Chondrocyte (in vitro differentiated cells): ENCODE measurements at places on chromosomes 2 and 18.

- H3K4me1 ChIP-seq: no peaks in the 10 kb centered on the region
- no peak for DNase-seq
- no peaks in the 10 kb centered on the region for H3K36me3 ChIP-seq
- H3K4me3 ChIP-seq: no peak overlapping the region
These were observed 466.1 kb upstream of the HS6ST1 start for GRCh38 chr2:128784626-128785306.

DNA sequence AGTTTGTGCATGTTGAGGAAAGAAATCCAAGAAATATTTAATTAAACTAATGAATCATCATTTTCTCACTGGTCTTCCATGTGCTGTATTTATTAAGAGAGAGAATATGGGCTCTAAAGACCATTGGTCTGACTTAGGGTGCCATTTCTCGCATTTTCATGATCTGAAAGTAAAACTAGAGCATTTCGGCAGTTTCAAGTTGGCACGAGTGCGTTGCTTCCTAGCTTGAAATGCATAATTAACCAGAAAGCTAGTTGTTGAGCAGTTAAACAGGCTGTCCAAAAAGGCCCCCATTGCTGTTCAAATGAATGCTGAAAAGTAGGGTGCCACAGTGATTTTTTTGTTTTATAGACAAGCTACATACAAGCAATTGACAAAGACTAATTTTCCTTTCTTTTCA is 47.4 kb downstream of the SLC8A1 start:
- H3K36me3 ChIP-seq: no peaks in the 10 kb centered on the region
- no peak for DNase-seq
- H3K4me1 ChIP-seq: peaks cover 50% of the 10 kb centered on the region
- H3K27ac ChIP-seq: no peak overlapping the region
- H3K27me3 ChIP-seq: no peaks in the 10 kb centered on the region

- H3K27me3 ChIP-seq: no peaks in the 10 kb centered on the region
- H3K27ac ChIP-seq: no peak overlapping the region
- peaks cover 19% of the 10 kb centered on the region for H3K4me1 ChIP-seq
- no peak for DNase-seq
- no peak overlapping the region for H3K4me3 ChIP-seq
These were observed 143.4 kb downstream of the MGAT5 start for GRCh38 chr2:134397146-134397896.

- no peak overlapping the region for H3K4me3 ChIP-seq
- DNase-seq: no peak
- H3K27me3 ChIP-seq: no peaks in the 10 kb centered on the region
- H3K27ac ChIP-seq: no peak overlapping the region
These were observed 41.1 kb upstream of the C1GALT1C1L start for GRCh38 chr2:43717322-43717721.

DNA sequence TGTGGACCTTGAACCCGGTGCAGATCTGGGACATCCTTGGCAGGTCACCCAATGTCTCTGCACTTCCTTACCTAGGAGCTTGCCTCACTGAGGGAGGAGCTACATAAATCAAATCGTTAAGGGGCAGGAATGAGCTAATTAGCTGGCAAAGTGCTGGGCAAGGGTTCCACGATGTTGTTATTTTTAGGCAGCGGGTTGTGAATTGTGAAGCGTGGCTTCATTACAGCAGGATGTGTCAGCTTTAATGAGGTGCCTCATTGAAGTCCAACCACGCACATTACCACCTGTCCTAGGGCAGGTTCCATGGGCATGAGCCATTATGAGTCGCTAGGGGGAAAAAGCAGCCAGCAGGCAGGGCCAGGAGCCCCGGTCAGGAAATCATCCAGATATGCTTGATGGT is 127.0 kb upstream of the AGAP1 start:
- no peak for DNase-seq
- no peak overlapping the region for H3K27ac ChIP-seq
- no peaks in the 10 kb centered on the region for H3K36me3 ChIP-seq
- H3K4me1 ChIP-seq: no peaks in the 10 kb centered on the region
- peaks cover 49% of the 10 kb centered on the region for H3K27me3 ChIP-seq

DNA sequence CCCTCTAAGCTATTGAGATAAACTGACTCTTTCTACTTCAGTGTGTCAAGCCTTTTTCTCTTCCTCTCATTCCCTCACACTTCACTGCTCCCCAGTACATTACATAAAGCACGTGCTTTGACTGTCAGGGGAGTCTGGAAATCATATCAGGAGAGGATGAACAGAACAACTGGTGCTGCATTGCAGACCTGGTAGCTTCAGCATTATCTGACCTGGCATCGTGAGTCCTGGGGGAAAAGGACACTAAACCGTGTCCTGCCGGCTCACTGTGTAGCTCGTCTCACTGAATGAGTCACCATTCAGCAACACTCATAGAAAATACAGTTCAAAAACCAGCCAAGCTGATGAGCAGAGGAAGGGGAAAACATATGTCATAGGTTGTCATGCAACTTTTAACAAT is 108.5 kb upstream of the UNC80 start:
- peaks cover 13% of the 10 kb centered on the region for H3K4me1 ChIP-seq
- no peak overlapping the region for H3K27ac ChIP-seq
- no peak overlapping the region for H3K4me3 ChIP-seq
- H3K27me3 ChIP-seq: no peaks in the 10 kb centered on the region
- DNase-seq: no peak
- H3K36me3 ChIP-seq: no peaks in the 10 kb centered on the region

- no peak overlapping the region for H3K27ac ChIP-seq
- H3K36me3 ChIP-seq: no peaks in the 10 kb centered on the region
- no peaks in the 10 kb centered on the region for H3K4me1 ChIP-seq
- H3K4me3 ChIP-seq: no peak overlapping the region
- peaks cover 7% of the 10 kb centered on the region for H3K27me3 ChIP-seq
These were observed 89.1 kb upstream of the LHCGR start for GRCh38 chr2:48844417-48845155.

GRCh38 chr2:113724010-113724409 is 32.4 kb downstream of the SLC35F5 start:
- H3K27me3 ChIP-seq: no peaks in the 10 kb centered on the region
- H3K4me3 ChIP-seq: no peak overlapping the region
- DNase-seq: no peak
- no peak overlapping the region for H3K27ac ChIP-seq
- peaks cover 5% of the 10 kb centered on the region for H3K4me1 ChIP-seq
- H3K36me3 ChIP-seq: peaks cover 21% of the 10 kb centered on the region

- H3K36me3 ChIP-seq: peaks cover 14% of the 10 kb centered on the region
- DNase-seq: no peak
- no peak overlapping the region for H3K4me3 ChIP-seq
- H3K4me1 ChIP-seq: peaks cover 16% of the 10 kb centered on the region
- no peaks in the 10 kb centered on the region for H3K27me3 ChIP-seq
- H3K27ac ChIP-seq: no peak overlapping the region
These were observed 6.6 kb downstream of the BCL2L11 start for GRCh38 chr2:111127351-111127750.

DNA sequence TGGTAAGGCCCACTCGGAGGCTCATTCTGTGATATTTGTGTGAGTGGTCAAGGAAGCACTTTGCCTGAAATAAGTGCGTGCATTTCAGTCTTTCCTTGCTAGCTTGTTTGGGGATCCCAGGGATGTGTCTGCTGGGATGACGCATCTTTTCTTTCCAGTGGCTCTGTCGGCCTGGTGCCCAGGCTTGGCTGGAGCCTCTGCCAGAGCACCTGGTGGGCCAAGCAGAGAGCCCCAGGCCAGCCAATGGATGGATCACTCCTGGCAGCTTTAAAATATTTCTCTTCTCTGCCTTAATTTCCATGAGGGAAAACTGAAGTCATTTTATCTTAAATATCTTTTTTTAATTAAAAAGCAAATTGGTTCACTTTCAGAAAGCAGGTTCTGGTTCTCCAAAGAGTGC is 501.8 kb upstream of the HS6ST1 start:
- H3K36me3 ChIP-seq: no peaks in the 10 kb centered on the region
- H3K27ac ChIP-seq: no peak overlapping the region
- H3K27me3 ChIP-seq: peaks cover 13% of the 10 kb centered on the region
- no peak overlapping the region for H3K4me3 ChIP-seq
- no peaks in the 10 kb centered on the region for H3K4me1 ChIP-seq

DNA sequence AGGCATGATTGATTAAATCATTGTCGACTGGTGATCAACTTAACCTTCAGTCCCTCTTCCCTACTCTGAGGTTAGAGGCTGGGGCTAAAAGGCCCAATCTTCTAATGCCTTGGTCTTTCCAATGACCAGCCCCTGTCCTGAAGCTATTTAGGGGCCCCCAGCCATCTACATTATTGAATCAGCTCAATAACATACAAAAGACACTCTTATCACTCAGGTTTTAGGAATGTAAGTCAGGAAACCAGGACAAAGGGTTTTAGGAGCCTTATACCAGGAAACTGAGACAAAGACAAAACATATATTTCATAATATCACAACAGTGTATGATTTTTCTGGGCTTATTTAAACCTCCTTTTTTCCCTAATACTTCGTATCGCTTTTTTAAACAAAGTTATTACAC is 198.6 kb downstream of the RNF152 start:
- H3K4me3 ChIP-seq: no peak overlapping the region
- H3K27me3 ChIP-seq: no peaks in the 10 kb centered on the region
- H3K27ac ChIP-seq: no peak overlapping the region
- DNase-seq: no peak

DNA sequence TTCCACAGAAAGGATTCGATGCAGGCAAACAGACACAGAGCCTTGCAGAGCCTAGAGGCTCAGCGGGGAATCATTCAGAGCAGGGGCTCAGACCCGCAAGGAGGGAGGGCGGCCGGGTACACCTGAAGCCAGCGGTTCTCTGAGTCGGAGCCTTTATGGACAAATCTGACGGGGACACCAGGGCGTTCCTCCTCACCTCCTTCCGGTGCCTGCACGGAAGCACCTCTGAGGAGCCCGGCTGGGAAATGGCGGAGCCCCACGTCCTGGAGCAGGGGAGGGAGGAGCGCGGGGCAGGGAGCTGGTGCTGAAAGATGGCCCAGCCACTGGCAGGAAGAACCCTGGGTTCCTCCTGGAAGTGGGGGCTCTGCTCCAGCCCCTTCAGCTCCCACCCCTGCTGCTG is 193.5 kb upstream of the ALKAL2 start:
- no peak overlapping the region for H3K27ac ChIP-seq
- H3K27me3 ChIP-seq: peaks cover 36% of the 10 kb centered on the region
- H3K4me3 ChIP-seq: no peak overlapping the region
- DNase-seq: no peak
- no peaks in the 10 kb centered on the region for H3K36me3 ChIP-seq

- no peaks in the 10 kb centered on the region for H3K27me3 ChIP-seq
- DNase-seq: no peak
- peaks cover 5% of the 10 kb centered on the region for H3K36me3 ChIP-seq
- peak overlapping the region; percentile 78 for H3K27ac ChIP-seq
- H3K4me1 ChIP-seq: peaks cover 43% of the 10 kb centered on the region
These were observed 40.4 kb downstream of the PTPN2 start for GRCh38 chr18:12843420-12844350.

DNA sequence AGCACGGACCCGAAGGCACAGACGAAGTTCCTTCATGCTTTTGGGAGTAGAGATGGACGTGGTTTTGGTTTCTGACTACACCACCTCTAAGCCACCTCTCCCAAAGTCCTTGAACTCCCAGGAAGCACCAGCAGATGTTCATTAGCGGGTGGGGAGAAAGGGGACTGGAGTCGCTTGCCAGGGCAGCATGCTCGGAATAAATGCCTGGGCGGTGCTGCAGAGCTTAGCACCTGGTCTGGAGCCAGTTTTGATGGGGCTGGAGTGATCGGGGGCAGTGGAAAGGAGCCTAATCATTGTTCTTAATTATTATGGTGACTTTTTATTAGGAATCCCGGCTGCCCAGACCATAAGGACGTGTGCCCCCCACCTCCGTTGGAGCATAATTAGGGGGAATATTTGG is 220.8 kb downstream of the TFCP2L1 start:
- H3K27me3 ChIP-seq: peaks cover 26% of the 10 kb centered on the region
- H3K27ac ChIP-seq: no peak overlapping the region
- H3K36me3 ChIP-seq: no peaks in the 10 kb centered on the region

GRCh38 chr2:96869822-96870625 is at the start of gene SEMA4C:
Gene SEMA4C (minus strand): TSS chr2:96870080. CDS start chr2:96867886, 2,194 bp downstream.
- DNase-seq: no peak
- peak within 1 kb of the TSS; percentile 86 for H3K4me3 ChIP-seq
- no peaks in the 10 kb centered on the region for H3K27me3 ChIP-seq
- peaks cover 7% of the 10 kb centered on the region for H3K36me3 ChIP-seq
- peaks cover 24% of the 10 kb centered on the region for H3K4me1 ChIP-seq
- no peak within 1 kb of the TSS for H3K27ac ChIP-seq

GRCh38 chr2:217193431-217194340 is 333.8 kb upstream of the TNP1 start:
- no peaks in the 10 kb centered on the region for H3K27me3 ChIP-seq
- H3K27ac ChIP-seq: no peak overlapping the region
- peaks cover 5% of the 10 kb centered on the region for H3K36me3 ChIP-seq
- DNase-seq: no peak
- peaks cover 8% of the 10 kb centered on the region for H3K4me1 ChIP-seq
- no peak overlapping the region for H3K4me3 ChIP-seq

DNA sequence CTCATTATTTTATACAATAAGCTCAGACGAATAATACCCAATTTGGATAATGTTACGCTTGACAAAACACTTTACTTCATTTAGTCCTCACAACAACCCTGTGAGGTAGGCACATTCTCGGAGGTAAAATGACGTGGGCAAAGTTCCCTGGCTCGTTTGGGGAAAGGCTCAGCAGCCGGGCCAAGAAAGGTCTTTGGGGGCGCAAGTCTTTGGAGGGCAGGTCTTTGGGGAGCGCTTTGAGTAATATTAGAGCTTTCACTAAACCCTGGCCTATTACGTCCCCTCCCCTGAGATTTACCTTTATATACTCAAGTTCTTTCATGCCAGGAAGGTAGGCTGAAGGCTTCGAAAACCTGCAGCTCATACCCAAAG is 427 bp downstream of the RBKS start:
- DNase-seq: no peak
- H3K4me1 ChIP-seq: peaks cover 72% of the 10 kb centered on the region
- H3K27ac ChIP-seq: peak overlapping the region; percentile 100
- H3K27me3 ChIP-seq: no peaks in the 10 kb centered on the region
- H3K36me3 ChIP-seq: no peaks in the 10 kb centered on the region

GRCh38 chr18:59959073-59959472 is 59.3 kb downstream of the PMAIP1 start:
- peaks cover 5% of the 10 kb centered on the region for H3K27me3 ChIP-seq
- no peaks in the 10 kb centered on the region for H3K36me3 ChIP-seq
- H3K4me3 ChIP-seq: no peak overlapping the region
- DNase-seq: no peak

GRCh38 chr2:3154146-3154545 is 223.5 kb downstream of the EIPR1 start:
- no peaks in the 10 kb centered on the region for H3K27me3 ChIP-seq
- DNase-seq: no peak
- peaks cover 5% of the 10 kb centered on the region for H3K4me1 ChIP-seq
- no peak overlapping the region for H3K4me3 ChIP-seq
- H3K27ac ChIP-seq: no peak overlapping the region
- H3K36me3 ChIP-seq: peaks cover 11% of the 10 kb centered on the region
